ENCODE measurements at places on chromosomes 5 and 9.

GRCh38 chr5:61438298-61438970, 106.4 kb downstream of the ZSWIM6 start:
- DNase-seq: no peak

GRCh38 chr5:159316519-159317383, 13.5 kb downstream of the IL12B start:
- peak; percentile 35 for DNase-seq

- DNase-seq: no peak
Observed at GRCh38 chr5:157283434-157283833, 17.5 kb downstream of the CYFIP2 start.

- DNase-seq: no peak
Observed at GRCh38 chr9:93427655-93428379, 23.7 kb upstream of the FAM120A start.

DNA sequence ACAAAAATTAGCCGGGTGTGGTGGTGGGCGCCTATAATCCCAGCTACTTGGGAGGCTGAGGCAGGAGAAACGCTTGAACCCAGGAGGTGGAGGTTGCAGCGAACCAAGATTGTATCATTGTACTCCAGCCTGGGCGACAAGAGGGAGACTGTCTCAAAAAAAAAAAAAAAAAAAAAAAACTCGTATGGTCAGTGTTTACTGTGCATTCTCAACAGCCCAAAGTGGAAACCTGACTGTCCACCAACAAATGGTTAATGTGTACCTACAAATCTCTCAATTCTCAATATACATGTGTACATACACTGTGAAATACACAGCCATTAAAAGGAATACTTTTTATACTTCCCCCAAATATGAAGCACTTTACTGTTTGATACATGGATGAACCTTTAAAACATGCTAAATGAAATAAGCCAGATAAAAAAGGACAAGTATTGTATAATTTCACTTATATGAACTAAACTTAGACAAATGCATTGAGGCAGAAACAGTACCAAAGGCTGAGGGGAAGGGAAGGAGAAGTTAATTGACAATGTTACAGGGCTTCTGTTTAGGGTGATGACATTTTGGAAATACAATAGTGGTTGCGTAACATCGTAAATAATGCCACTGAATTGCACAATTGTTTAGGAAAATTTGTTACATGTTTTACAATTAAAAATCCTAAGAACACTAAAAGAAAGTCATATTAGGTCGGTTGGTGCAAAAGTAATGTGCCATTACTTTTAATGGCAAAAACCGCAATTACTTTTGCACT, 16.5 kb downstream of the DNAJA1 start:
- no peak for DNase-seq

DNA sequence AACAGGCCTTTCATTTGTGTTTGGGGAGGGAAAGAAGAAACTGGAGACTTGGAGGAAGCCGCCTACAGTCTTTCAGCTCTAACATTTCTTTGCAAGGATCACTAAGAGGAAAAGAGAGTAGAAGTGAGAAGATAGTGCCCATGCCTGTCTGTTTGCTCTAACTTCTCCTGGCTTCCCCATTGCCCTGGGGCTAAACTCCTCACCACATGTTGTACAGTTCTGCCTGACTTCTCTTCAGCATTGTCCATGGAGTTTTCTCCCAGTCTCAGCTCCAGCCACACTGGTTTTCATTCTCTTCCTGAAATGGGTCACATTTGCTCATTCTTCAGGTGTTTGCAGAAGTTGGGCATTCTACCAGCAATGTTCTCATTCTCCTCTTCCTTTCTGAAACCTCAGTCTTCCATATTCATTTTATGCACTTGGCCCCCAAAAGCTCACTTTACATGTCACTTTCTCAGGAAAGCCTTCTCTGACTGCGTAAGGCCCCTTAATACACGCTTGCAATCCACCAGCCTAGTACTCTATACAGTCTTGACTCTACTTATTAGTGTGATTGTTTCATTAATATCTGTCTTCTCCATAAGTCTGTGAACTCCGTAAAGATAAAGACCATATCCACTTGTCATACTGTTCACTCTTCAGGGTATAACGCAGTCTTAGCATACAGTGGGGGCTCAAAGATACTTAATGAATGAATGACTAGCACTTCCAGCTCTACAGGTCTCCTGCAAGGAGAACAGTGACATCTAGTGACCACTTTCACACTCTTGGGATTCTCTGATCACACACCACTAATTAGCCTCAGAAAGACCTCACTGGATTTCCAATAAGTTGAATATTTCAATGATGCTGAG, 40.2 kb upstream of the TRIM32 start:
- DNase-seq: peak; percentile 45

DNA sequence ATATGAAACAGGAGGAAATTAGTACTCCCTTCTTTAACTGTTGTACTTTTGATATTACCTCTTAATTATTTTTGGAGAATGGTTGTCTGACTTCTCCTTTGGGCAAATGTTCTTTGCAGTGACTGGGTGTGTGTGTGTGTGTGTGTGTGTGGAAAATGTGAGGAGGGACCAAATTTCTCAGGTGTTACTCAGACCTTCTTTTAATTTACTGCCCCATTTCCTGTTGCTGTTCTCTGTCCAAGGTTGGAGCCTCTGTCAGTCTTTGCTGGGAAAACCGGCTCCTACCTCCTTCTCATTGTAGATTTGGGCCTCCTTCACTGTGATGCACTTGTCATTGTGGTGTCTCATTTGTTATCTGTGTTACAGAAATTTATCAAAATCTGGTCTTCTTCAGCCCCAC, 68.4 kb downstream of the PBX3 start:
- no peak for DNase-seq

DNA sequence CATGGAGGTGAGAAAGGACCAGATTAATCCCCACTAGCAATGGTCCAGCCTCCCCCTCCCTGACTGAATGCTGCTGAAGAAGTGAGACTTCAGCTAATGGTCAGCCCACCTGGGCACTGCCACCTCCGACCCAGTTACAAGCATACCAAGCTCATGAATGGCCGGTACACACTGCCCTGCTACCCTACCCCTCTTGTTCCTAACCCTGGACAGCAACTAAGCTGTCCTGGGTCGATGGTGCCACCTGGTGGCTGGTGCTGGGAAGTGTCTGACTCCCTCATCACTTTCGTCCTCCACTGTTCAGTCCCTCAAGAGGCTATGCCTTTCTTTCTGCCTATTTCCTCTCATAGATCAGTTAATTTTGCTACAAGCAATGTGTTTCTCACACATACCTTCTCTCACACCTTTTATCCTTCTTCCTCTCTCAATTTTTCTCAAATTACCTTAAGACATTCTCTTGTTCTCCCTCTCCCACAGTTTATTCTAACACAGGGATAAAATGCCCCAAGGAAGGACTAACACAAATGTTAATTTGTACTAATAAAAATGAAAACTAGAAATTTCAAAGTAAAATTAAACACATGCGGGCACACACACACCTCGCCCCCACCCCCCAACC, 42.4 kb downstream of the PAX5 start:
- peak; percentile 8 for DNase-seq

GRCh38 chr5:1856596-1857255, 26.0 kb downstream of the IRX4 start:
- no peak for DNase-seq

DNA sequence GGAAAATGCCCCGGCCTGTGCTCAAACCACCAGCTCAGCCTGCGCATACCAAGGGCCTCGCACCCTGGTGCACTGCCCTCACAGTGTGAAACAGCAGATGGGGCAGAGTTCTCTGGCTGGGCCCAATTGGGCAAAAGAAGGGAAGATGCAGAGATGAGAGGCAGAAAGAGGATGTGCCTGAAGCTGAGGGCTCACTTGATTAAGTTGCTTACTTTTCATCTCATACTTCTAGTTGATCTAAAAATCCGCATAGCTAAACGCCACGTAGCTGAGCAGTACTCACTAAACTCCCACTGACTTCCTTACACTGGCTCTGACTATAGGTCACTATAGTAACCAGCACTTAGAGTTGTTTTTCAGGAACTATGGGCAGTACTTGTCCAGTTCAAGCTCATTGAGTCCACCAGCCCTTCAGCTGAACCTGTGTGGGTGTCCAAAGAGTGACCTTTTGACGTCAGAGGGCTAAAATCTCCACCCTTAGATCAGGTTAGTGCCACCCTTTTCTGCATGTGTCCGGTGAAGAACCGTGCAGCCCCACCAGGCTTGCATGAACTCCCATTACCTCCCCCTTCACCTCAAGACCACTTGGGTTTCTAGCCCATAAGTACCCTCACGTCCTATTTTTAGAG, 215.2 kb downstream of the AUH start:
- no peak for DNase-seq

GRCh38 chr9:125106285-125106893, 36.9 kb downstream of the SCAI start:
- DNase-seq: no peak

GRCh38 chr5:9320652-9321051, 225.2 kb downstream of the SEMA5A start:
- no peak for DNase-seq

GRCh38 chr5:163696579-163696887, 191.1 kb downstream of the MAT2B start:
- DNase-seq: no peak

GRCh38 chr5:7420510-7421280, 24.8 kb downstream of the ADCY2 start:
- no peak for DNase-seq

- no peak for DNase-seq
Observed at GRCh38 chr5:13498279-13498678, 446.2 kb downstream of the DNAH5 start.

DNA sequence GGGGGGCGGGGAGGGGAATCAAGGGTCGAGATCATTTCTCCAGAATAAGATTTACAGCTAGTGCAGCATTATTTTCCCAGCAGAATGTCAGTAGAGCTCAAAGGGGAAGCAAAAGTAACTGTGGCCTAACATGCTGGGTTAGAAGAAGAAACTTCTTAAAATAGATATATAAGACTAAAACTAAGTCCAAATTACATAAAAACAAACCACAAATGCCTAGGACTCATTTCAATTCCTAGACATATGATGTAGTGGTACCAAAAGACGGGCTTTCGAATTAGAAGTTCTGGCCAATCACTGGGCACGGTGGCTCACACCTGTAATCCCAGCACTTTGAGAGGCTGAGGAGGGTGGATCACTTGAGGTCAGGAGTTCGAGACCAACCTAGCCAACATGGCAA, 20.8 kb upstream of the MELK start:
- DNase-seq: no peak

GRCh38 chr5:107282061-107282460, 388.7 kb downstream of the EFNA5 start:
- DNase-seq: no peak

- no peak for DNase-seq
Observed at GRCh38 chr9:76676857-76677256, 87.4 kb upstream of the PCA3 start.

DNA sequence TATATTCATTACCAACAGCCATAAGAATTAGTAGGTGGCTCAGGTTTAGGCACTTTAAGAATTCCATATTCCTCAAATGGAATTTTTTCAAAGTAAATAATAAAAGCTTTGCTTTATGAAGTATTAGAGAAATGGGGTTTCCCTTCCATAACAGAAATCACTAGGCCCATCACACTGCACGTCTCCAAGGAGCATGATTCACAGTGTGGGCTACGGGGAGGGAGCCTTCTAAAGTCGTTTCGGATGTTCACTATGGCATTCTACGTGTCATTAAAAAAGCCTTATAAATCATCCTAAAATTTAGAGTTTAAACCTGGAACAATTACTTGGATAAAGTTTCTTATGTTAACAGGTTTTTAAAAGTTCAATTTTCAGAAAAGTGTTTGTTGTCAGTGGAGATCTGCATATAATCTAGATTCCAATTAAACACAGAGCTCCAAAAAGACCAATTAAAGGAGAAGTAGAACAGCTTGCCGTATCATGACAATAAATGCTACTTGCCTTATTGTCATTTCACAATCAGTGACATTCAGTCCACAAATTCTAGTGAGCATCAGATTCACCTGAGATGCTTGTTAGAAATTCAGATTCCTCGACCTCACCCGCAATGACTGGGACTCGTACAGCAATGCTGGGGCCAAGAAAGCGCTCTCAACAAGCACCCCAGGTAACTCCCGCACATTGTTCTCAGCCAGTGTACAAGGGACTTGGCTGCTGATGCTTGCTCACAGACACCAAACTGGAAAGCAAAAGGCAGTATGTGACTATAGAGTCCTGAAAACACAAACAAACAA, 115.7 kb downstream of the NFIB start:
- no peak for DNase-seq

- no peak for DNase-seq
Observed at GRCh38 chr9:24497671-24498070, 48.0 kb downstream of the IZUMO3 start.

DNA sequence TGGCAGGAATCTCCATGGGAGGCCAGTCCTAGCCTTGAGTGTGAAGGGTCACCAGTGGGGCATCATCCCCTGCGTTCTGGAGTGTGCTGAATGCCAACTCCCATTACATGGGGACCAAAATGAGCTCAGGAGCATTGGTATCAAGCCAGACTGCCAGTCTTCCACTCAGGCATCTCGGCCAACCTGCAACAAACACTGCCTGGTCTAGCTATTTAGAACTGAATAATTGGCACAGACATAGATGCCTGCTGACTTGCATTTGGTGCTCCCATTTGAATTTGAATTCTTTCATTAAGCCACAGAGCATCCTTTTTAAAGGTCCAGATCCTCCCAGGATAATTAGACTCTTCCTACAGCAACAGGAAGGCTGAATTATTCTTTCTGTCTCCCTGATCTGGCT, 116.6 kb upstream of the ABCA1 start:
- no peak for DNase-seq

DNA sequence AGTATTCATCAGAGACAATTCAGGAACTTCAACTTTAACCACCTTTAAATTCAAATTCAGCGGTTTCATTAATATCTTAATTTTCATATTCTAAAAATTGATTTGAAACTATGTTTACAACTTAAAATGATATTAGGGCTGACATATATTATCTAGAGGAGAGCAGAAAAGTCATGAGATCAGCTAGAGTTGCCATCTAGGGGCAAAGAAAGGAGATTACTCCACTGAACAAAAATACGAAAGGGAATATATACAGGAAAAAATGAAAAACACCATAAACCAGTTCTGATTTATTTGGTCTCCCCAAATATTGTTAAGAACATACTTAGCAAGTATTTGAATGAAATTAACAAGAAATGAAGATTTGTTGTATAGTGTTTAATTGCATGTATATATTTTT, 946.3 kb downstream of the DTWD2 start:
- DNase-seq: no peak

GRCh38 chr9:10071579-10071978, 541.2 kb downstream of the PTPRD start:
- no peak for DNase-seq
